ENCODE measurements at places on chromosomes 7 and 10.

GRCh38 chr10:11443468-11444154 is 167.8 kb downstream of the USP6NL start:
- DNase-seq, result peak; percentile 32

DNA sequence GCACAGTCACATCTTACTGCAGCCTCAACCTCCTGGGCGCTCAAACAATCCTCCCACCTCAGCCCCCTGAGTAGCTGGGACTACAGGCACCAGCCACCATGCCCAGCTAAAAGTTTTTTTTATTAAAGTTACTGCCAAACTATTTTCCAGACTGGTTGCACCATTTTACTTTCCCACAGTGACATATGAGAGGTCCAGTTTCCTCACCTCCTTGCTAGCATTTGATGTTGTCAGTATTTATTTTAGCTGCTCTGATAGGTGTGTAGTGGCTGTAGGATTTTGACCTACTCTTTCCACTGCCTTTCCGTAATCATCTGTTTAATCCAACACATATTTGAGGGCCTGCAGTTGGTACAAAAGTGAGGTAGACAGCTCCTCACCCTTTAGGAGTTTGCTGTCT is 5.4 kb upstream of the UBE3C start:
- DNase-seq, result no peak

GRCh38 chr7:134422638-134423037 is 36.3 kb downstream of the AKR1B1 start:
- DNase-seq, result no peak

DNA sequence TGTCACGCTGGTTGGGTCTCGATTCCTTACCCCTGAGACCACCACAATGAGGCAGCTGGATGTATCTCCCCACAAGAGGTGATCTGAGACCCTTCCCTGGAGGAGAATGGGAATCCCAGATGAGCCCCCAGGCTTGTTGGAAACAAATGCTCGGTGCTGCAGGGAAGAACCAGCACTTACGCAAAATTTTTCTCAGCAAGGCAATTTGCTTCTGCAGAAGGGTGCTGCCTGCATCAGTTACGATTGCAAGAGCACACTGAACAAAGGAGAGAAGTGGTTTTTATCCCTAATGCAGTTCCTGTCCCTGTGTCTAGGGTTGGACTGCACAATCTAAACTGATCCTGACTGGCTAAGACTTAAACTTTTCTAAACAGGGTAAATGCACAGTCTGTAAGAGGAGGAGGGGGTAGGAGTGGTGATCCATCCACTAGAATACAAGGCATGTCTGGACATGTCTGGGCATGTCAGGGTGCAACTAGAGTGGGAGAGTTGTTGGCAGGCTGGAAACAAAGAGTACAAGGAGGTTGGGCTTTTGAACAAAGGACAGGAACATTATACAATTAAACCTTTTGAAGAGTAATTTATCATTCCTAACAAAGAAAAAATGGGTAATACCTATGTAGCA is 114.9 kb upstream of the FAM3C start:
- DNase-seq, result no peak

DNA sequence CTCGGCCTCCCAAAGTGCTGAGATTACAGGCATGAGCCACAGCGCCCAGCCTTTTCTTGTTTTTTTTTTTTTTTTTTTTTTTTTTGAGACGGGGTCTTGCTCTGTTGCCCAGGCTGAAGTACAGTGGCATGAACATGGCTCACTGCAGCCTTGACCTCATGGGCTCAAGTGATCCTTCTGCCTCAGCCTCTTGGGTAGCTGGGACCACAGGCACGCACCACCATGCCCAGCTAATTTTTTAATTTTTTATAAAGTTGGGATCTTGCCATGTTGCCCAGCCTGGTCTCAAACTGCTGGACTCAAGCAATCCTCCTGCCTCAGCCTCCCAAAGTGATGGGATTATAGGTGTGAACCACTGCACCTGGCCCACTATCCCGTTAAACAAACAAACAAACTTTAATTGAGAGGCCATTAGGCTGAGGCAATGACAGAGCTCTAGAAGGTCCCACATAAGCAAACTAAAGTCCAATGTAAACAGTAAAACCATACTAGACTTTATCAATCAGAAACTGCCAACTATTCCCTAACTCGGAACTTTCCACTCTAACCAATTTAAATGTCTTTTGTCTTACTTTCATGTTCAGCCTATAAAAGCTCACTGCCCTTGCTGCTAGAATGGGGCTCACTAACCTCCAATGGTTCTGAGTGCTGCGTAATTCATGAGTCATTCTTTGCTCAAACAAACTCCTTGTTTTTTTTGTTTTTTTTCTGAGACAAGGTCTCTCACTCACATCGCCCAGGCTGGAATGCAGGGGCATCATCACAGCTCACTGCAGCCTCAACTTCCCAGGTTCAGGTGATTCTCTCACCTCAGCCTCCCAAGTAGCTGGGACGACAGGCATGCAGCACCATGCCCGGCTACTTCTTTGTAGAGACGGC is 1.9 kb downstream of the DHX32 start:
- DNase-seq, result no peak

- no peak for DNase-seq
Observed at GRCh38 chr10:74153123-74153522, 2.1 kb downstream of the ADK start.

GRCh38 chr10:67815571-67816059 is 22.4 kb downstream of the DNAJC12 start:
- no peak for DNase-seq

DNA sequence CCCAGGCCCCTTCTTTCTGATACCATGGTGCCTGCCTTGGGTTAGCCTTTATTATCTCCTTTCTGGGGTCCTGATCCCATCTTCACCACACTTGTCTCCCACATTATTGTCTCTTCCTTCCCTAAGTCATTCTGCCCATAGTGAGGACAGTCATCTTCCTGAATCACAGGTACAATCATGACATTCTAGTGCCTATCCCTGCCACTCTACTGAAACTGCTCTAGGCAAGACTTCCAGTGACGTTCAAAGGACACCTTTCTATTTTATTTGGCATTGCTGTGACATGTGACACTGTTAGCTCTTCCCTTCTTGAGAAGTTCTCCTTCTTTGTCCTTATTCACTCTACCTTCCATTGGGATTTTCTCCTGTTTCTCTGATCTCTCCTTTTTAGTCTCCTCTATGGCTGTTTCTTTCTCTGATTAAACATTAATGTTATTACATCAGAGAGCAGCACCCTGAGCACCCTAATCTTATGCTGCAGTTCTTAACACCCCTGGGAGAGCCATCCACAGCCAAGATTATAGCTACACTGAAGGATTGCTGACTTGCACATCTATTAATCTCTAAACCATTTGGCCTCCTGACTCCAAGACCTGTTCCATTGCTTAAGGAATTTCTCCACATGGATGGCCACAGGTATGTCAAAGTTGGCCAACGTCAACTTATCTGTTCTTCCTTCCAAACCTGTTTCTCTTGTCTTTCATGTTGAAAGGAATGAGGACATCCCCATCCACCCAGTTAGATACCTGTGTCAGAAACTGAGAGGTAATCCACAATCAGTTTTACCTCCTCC is 10.9 kb downstream of the MACC1 start:
- no peak for DNase-seq

GRCh38 chr7:28065308-28065707 is 115.3 kb downstream of the JAZF1 start:
- DNase-seq, result no peak

DNA sequence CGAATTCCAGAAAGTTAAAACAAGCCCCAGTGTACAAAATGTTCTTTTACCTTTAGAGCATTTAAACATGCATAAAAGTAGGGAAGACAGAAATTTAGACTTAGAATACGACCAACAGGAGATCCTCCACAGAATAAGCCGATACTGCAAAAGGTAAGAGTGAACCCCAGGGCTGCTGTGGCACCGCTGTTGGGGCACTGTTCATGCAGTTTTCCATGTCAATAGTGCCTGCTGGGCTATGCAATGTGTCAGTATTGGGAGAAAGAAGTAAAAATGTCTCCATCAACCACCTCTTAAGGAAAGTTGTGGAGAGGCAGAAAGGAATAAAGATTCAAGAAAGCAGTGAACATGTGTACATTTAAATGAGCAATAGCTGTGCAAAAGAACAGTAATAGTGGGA is 326.5 kb upstream of the SEMA3C start:
- DNase-seq, result no peak

- no peak for DNase-seq
Observed at GRCh38 chr7:47746468-47746867, 164.6 kb upstream of the TNS3 start.

GRCh38 chr7:138064856-138065357 is 11.4 kb upstream of the AKR1D1 start:
- DNase-seq, result no peak
